ENCODE measurements at places on chromosomes 4 and X.

GRCh38 chr4:12050357-12050756, 621.7 kb upstream of the HS3ST1 start:
- DNase-seq, result no peak

- no peak for DNase-seq
These were observed 1000.6 kb downstream of the CCSER1 start for GRCh38 chr4:91127831-91128230.

GRCh38 chr4:122622400-122622799, 1.5 kb upstream of the IL21 start:
- no peak for DNase-seq

DNA sequence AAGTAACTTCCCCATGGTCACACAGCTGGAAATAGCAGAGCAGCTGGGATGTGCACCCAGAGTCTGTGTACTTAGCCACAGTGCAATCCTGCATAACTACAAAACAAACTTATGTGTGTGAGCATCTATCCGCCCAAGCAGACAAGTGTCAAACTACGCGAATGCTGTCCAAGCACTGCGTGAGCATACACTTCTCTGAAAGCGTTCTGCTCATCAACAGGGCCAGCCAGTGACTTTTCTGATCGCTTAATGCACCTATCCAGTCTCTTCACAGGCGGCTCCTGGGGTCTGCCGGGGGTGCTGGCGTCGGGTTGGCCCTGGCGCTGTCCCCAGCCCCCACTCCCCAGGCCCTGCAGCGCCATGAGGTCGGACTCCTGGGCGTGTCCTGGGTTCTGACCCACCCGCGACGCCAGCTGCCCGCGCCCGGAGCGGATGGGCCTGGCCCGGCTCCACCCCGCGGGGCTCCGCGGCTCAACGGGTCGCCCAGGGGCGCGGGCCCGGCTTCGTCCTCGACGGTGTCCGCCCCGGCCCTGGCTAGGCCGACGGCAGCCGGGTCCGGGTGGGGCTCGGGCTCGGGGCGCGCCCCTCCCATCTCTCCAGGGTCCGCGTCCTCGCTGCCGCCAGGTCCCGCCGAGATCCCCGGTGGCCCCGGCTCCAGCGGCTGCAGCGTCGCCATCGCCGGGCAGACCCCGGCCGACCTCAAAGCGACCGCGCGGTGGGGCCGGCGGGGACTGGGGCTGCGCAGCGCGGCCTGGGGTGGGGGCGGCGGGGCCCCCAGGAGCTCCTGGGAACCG, 1.3 kb upstream of the ZNF141 start:
- DNase-seq, result no peak

GRCh38 chr4:185742766-185743165, 69.2 kb downstream of the SORBS2 start:
- DNase-seq, result no peak

DNA sequence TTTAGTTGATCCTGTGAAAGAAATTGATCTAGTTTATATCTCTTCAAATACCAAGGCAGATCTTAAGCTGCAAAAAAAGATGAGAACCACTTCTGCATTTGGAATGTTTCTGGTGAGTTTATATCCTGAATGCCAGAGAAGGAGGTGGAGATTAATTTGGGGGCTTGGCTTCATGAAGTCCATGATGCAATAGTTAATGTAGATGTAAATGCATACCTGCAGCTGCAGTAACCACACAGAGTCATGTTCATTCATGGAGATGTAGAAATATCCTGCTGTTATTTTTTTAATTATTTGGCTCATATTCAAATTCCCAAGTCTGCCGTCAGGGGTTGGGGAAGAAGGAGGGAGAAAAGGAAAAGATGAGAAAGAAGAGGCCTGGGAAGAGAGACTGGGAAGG, at the start of gene SULT1E1:
TSS of gene SULT1E1 (minus strand) at position 94 of the 400 bp plus-strand sequence. CDS start 2,501 bp downstream, outside the sequence.
- no peak for DNase-seq

- DNase-seq, result no peak
These were observed 78.4 kb downstream of the PLS3 start for GRCh38 chrX:115639334-115639880.

- DNase-seq, result no peak
These were observed 13.2 kb downstream of the BCOR start for GRCh38 chrX:40084471-40085101.

GRCh38 chrX:47958761-47959342, 44.9 kb downstream of the ZNF182 start:
- no peak for DNase-seq

- no peak for DNase-seq
These were observed 1038.2 kb downstream of the TECRL start for GRCh38 chr4:63371001-63371400.

DNA sequence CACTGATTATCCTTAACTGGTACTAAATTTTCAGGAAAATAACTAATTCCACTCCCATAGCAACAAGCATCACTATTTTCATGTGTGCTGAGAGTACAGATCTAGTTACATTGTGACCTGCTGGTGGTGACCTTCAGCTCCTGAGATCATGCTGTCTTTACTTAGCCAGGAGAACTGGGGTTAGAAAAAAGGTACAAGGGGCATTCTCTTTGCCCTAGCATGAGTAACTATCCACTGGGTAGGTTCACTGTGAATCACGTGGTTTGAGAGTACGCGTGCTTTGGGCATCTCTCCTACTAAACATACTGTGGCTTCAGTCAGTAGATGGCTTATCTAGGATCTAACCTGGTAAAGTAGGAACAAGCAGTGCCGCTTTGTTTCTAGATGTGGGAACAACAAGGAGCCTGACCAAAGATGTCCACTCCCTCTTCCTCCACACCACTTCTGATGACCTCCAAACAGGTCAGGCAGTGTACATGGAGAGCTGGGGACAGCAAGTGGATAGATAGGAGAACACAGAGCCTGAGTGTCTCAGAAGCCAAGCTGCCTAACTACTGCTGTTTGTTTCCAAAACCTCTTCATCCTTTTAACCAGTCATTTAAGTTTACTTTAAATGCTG, 90.2 kb downstream of the CBR4 start:
- no peak for DNase-seq

DNA sequence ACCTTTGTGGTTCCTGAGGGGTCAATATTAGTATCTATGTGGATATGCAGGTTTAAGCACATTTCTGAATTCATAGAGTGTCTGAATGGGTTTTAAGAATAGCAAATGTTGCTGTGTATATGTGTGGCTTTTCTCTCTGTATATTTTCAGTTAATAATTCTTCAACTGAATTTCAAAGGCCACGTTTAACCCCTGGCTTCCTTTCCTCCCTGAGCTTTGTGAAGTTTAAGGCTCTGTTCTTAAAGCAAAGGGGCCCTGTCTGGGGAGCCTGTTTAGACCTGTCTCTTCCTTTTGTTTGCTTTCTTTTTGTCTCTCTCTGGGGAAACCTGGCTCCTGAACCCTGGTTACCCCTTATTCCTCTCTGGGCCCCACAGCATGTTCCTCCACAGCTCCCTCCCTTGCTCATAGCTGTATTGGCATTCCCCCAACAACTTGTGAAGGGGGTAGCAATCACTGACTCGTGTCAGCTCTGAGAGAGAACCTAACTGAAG, 139.1 kb downstream of the COL4A6 start:
- no peak for DNase-seq

DNA sequence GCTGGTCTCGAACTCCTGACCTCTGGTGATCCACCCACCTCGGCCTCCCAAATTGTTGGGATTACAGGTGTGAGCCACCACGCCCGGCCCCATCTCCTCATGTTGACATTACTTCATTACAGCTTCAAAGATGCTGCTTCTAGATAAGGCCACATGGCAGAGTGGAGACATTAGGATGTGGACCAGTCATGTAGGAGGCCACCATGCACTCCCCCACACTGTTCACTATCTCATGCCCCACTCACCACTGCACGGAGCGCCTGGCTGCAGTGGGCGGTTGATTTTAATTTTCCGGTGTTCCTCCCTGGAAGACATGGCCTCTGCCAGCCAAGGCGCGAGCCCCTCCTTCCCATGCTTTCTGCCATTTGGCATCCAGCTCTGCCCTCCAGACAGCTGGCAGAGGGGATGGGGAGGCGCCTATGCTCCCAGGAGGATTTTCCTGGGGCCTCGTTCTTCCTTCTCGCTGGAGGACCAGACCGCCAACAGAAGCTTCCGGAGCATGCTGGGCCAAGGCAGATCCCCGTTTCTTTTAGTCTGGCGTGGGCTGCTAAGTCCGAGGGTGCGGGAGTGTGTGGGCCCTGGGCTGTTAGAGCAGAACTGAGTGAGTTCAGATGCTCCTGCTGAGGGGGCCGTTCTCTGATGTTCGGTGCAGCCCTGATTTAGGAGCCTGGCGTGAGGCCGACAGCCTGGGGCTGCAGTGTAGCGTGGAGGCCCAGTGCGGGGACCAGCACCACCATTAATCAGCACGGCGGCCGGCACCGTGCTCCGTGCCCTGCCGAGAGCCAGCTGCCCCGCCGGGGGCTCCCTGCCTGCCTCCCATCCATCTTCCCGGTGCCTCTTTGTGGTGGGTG, 93.1 kb downstream of the SORCS2 start:
- no peak for DNase-seq

All from stimulated activated CD8-positive, alpha-beta memory T cell treated with anti-CD3 and anti-CD28 coated beads, Interleukin-12 subunit alpha, Interleukin-12 subunit beta, amount 100 ng/mL, for 4 hours (primary cell).